Stimulated activated CD4-positive, alpha-beta T cell treated with anti-CD3 and anti-CD28 coated beads, Interleukin-1b, Interleukin-23, amount 100 ng/mL, for 1 hour (primary cell): ENCODE measurements at places on chromosomes 6 and 20.

GRCh38 chr6:56996401-56996800 lies 41.5 kb downstream of the BEND6 start:
- no peak for DNase-seq

GRCh38 chr6:18595774-18596530 lies 208.8 kb downstream of the RNF144B start:
- DNase-seq = no peak

- DNase-seq = no peak
These were observed 61.1 kb upstream of the SNAP25 start for GRCh38 chr20:10157549-10157948.

GRCh38 chr6:154528310-154528915 lies 17.9 kb upstream of the CNKSR3 start:
- DNase-seq = no peak

GRCh38 chr6:12148317-12148801 lies 136.2 kb downstream of the HIVEP1 start:
- DNase-seq = no peak

DNA sequence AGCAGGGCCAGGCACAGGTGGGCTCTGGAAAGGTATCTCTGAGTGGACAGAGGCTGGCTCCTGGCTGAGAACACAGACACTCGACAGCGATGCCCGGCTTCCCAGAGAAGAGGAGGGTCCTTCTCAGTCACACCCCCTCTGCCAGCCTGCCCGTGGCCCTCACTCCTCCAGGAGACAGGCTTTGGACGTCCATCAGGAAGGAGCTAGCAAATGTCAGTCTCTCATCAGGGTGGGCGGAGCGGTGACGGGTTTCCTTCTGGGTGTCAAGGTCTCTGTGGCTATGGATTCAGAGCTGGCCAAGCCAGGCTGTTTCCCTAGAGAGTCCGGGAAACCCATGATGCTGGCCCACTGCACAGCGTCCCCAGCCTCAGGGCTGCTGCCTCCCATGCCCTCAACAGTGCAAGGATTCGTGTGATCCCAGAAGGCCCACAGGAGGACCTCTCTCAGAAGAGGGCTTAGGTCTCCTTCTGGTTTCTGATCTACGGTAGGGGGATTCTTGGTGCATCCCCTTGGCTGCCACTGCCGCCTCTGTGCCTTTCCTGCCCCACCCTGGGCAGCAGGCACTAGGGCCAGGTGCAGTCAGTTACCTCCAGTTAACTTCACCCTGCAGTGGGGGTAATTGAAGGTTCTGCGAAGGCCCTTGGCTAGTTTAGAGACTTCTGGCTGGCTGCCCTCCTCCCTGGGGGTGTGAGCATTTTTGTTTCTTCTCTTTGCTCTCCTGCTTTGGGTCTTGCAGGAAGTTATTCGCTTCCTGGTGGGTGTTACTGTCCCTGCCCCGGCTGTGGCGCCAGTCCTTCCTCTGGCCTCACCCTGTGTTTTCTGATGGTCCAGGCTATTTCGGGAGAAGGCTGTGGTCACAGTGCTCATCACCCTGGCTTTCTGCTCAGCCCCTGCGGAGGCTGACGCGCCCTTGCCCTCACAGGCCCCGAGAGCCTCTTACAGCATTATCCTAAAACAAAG lies 80.2 kb downstream of the CDH4 start:
- no peak for DNase-seq

DNA sequence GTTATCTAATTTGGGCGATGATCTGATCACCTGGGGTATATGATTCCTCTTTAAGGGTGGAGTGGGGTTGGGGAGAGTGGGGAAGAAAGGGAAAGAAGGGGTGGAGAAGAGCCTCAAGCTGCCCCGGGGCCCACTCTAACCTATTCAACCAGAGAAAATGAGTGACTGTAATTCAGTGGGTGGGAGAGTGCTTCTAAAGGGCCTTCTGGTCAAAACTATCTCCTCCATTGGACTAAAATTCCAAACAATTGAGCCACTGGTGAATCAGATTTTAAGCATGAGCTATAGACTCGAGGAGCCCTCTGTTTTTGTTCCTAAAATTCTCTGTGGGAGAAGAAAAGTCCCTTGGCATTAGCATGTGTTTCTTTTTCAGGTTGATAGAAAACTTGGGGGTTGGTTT lies 296.8 kb downstream of the CLIC5 start:
- DNase-seq = no peak

- no peak for DNase-seq
These were observed 48.4 kb downstream of the DHX35 start for GRCh38 chr20:39010496-39010895.

- no peak for DNase-seq
These were observed 83.7 kb downstream of the MKKS start for GRCh38 chr20:10350188-10350842.

- DNase-seq = no peak
These were observed 136.4 kb downstream of the MTFR2 start for GRCh38 chr6:136113736-136114173.

- DNase-seq = no peak
These were observed 107.3 kb upstream of the SYNDIG1 start for GRCh38 chr20:24362080-24362479.
